ENCODE measurements at places on chromosomes 1 and 21.

GRCh38 chr1:100027212-100027611, 57.4 kb downstream of the SLC35A3 start:
- DNase-seq: no peak

- DNase-seq: no peak
These were observed 216.0 kb downstream of the SLC35F3 start for GRCh38 chr1:234120327-234120944.

- no peak for DNase-seq
These were observed 19.1 kb downstream of the NME7 start for GRCh38 chr1:169348383-169349036.

DNA sequence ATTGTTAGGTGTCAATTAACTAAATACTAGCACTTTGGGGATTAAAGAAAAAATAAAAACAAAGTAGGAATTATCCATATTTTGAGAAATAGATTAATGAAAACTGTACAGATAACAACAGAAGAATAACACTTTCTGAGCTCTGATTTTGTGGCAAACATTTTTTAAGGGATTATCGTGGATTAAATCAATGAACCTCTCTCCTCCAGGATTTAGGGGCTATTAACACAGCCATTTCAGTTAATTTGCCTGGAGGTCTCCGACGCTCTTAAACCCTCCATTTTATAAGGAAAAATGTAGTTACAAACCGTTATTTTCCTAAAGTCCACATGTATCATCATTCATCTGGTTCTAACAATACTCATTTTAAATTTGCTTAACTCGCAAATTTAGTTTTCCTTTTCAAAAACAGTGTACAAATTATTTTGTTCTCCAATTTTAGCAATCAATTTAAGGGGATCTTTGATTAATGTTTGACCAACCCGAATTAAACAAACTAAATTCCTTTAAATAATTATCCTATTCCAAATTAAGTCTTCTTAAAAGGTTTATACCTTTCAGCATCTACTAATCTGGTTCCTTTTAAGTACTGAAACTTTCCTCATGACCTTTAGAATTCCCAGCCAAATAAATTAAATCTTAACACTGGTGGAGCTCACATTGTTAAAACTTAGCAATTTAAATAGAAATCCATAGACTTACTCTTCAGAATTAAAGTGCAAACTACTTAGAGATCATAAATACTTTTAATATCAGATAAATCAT, 30.7 kb upstream of the RNF187 start:
- DNase-seq: no peak

DNA sequence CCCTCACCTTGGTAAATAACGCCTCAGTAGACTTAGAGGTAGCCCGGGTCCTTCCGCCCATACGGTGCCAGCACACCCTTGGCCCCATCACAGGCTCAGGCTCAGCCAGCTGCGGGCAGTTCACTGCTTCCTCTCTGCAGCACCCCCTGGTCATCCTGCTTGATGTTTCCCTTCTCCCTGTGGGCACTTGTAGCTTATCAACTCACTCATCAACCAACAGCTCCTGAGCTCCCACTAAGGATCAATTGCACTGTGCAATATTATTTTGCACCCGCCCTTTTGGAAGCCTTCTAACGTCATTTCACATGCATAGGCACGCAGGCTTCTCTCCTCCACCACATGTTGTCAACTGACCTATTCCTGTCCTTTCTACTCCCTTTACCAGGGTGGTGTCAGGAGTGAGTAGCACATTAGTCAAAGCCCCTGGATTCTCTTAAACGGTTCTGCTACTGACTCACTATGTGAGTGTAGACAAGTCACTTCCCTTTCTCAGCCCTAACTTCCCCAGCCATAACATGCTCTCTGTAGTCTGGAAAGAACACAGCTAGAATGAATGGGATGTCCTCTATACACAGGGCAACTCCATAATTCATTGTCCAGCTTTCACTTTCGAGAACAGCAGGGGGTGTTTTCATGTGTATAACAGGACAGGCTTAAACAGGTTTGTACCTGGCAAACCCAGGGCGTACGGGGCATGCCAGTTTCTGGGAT, 47.1 kb upstream of the IRF2BP2 start:
- no peak for DNase-seq

- no peak for DNase-seq
These were observed 844 bp downstream of the ADAMTS5 start for GRCh38 chr21:26965907-26966581.

DNA sequence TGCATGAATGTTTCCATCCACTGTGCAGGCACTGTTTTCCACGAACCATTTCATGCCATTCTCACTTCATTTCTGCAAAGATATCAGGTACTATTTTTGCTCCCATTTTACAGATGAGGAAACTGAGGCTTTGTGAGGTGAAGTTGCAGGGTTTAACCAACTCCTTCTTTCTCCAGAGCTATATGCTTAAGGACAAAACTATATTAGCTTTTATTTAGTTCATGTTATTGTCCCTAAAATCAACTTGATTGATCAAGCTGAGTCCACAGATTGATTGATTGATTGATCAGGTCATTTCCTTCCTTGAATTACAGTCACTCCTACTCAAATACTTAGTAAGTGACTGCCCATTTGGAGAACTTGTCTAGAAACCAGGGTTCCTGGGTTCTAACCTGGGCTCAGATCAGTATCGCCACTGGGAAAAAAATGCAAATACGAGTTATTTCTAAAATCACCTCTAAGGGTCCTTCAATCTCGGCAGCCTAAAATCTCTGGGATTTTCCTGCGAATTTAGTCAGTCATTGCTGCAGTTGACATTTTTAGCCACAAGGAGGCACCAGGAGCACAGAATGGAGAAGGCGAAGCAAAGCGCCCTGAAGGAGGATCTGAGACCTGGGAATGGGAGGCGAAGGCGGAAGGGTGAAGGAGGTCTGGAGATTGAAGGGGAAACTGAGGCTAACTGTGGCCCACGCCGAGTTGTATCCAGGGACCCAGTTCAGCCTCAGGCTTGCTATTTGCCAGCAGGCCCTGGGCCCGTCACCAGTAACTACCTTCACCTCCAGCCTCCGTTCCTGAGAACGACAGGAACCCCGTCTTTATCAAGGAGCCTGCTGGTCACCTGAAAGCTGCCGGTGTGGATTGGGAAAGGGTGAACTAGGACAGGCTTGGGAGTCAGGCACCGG, 14.3 kb upstream of the MUL1 start:
- no peak for DNase-seq

DNA sequence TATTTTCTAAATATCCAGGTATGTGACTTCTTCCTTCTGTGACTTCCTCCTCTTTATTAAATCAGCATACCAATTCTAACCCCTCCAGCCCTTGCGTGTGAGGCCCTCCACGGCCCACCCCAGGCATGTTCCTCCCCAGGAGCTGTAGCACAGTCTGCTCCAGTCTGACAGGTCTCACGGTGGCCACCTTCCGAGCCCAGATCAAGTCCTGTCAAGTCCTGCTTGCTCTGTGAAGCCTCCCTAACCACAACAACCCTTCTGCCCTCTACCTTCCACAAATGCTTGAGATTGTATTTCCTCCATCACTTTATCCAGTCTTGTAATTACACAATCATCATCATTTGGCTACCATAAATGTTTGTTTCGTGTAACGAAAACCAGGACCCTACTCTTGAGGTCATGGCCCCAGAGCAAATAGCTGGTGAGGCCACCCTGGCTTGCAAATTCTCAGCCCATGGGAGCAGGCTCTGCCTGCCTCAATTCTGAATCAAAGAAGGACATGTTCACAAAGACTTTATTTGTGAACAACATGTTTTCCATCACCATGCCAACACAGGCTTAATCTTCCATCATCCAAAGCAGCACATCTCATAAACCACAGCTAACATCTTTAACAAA, 33.0 kb upstream of the S100A7 start:
- DNase-seq: no peak

DNA sequence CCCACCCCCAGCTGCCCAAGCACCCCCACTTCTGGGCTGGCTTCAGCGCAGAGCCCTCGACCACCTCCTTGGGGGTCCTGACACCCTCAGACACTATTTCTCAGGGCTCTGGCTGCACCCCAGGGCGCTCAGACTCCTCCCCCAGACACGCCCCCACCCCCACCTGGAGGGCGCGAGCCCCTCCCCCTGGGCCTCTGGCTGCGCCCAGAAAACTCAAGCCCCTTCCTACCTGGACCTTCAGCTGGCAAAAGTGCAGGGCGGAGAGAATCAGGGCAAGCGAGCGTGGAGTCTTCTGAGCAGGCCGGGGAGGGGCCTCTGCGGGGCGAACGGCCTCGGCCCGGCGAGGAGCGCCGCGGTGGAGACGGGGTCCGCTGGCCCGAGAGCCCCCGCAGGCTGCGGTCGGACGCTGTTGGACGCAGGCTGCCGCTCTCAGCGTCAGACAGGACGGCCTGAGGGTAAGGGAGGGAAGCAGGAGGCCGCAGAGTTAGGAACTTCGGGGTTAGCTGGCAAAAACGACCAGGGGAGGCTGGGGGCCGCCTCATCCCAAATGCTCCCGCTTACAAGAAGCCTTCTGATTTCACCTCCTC, 17.4 kb upstream of the NBPF1 start:
- DNase-seq: no peak

DNA sequence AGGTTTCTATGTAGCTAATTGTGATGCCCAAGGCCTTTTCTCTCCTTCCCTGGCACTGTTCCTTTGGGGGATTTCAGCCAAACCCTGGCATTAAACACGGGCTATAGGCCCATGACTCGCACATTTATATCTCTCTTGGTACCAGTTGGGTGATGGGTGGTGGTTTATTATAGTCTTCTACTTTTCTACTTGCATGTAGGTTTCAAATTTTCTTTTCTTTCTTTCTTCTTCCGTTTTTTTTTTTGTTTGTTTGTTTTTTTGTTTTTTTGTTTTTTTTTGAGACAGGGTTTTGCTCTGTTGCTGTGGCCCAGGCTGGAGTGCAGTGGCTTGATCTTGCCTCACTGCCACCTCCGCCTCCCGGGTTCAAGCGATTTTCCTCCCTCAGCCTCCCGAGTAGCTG, 1.1 kb downstream of the IL10RB start:
- DNase-seq: no peak
